ENCODE measurements at places on chromosomes 2 and 18.

GRCh38 chr18:25080211-25080610 is 271.8 kb downstream of the ZNF521 start:
- no peak for DNase-seq

GRCh38 chr2:20357638-20358389 is 7.2 kb upstream of the PUM2 start:
- no peak for DNase-seq

GRCh38 chr2:218895759-218896500 is 15.3 kb downstream of the WNT10A start:
- DNase-seq: no peak

DNA sequence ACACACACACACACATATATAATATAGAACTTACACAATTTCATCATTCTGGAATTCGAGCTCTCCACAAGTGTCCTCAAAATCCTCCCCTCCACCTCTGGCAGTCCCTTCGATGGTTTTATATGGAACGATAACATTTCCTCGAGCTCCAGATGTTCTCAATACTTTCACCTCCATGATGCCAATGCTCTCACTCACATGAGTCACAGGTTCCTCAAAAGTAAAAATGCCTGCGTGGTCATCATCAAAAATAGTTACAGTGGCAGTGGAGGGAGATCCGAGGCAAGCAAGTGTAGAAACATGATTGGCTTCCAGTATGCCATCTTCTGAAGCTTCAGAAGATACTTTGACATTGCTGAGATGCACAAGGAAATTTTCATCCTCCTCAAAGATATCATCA is 23.5 kb downstream of the SLC8A1 start:
- no peak for DNase-seq

GRCh38 chr2:217412277-217412676 is 552.4 kb upstream of the TNP1 start:
- DNase-seq: no peak

- DNase-seq: no peak
These were observed 86.9 kb upstream of the MGAT5 start for GRCh38 chr2:134167015-134167414.

- DNase-seq: no peak
These were observed 11.5 kb upstream of the ALPK2 start for GRCh38 chr18:58640428-58640805.

DNA sequence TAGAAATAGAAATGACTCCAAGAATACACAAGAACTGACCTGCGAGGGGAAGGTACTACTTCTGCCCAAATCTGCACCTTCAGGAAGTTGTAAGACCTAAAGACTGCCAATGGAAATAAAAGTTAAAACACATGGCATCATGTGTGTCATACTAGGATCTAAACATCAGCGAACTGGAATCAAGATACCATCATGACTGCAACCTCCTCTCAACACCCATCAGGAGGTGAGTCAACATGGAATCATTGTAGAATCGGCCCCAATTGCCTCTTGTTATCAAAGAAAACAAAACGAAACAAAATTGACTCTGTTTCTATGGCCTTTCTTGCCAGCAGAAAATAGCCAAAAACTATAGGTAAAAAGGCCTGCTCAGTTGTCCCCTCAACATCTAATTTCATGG is 15.1 kb downstream of the RDH14 start:
- DNase-seq: no peak

DNA sequence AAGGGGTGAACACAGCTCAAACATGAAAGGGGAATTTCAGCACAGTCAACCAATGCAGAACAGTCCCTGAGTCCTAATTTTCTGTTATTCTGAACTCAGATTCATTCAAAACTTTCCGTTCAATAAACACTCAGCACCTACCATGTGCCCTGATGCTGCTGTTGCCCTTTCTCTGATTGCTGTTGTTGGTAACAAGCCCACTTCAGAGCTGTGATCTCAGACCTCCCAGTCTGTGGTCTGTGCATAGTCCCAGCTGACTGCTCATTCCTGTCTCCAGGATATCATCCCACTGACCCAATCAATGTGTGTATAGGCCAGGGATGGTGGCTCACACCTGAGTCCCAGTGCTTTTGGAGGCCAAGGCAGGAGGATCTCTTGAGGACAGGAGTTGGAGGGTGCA is 82.7 kb upstream of the SLC35G4 start:
- DNase-seq: no peak

- no peak for DNase-seq
These were observed 129.9 kb downstream of the MTX2 start for GRCh38 chr2:176399074-176399598.

Measured in T-helper 22 cell (primary cell).